ENCODE measurements at places on chromosomes 6 and 20. TPM values are rescaled to one million over a fixed set of nuclear protein-coding genes. Genes with fewer than 3 reads are reported as not detected.

The WFDC10B gene
- polyA plus RNA-seq, result not detected

The COL9A3 gene
- polyA plus RNA-seq, result 5.1 TPM

The EXOC2 gene
- 6.9 TPM for polyA plus RNA-seq

The TRIM40 gene
- polyA plus RNA-seq, result not detected

The LPIN3 gene
- 15.7 TPM for polyA plus RNA-seq

The SNAI1 gene
- polyA plus RNA-seq, result 21.5 TPM

The ZNF334 gene
- polyA plus RNA-seq, result 2.9 TPM

Measured in adipose tissue (tissue), 3 donors.